ENCODE measurements at places on chromosomes 1 and 21.

DNA sequence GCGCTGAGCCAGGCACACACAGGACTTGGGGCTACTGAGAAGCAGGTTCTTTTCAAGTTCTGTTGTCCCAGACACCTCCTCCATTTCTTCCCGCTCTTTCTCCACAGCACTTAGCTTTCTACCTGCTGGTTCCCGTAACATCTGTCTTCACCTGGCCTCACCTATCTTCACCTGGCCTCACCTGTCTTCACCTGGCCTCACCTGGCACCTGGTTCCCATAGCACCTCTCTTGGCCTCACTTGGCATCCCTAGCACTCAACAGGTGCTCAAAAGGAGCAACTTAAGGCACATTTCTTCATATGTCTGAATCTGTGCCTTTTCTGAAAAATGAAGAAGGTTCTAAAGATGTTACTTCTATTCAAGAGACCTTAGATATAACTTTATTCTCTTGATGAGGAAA, 10.4 kb downstream of the KCNK1 start:
- no peak for DNase-seq

- DNase-seq: no peak
These were observed 4.2 kb downstream of the VWA1 start for GRCh38 chr1:1439546-1440261.

DNA sequence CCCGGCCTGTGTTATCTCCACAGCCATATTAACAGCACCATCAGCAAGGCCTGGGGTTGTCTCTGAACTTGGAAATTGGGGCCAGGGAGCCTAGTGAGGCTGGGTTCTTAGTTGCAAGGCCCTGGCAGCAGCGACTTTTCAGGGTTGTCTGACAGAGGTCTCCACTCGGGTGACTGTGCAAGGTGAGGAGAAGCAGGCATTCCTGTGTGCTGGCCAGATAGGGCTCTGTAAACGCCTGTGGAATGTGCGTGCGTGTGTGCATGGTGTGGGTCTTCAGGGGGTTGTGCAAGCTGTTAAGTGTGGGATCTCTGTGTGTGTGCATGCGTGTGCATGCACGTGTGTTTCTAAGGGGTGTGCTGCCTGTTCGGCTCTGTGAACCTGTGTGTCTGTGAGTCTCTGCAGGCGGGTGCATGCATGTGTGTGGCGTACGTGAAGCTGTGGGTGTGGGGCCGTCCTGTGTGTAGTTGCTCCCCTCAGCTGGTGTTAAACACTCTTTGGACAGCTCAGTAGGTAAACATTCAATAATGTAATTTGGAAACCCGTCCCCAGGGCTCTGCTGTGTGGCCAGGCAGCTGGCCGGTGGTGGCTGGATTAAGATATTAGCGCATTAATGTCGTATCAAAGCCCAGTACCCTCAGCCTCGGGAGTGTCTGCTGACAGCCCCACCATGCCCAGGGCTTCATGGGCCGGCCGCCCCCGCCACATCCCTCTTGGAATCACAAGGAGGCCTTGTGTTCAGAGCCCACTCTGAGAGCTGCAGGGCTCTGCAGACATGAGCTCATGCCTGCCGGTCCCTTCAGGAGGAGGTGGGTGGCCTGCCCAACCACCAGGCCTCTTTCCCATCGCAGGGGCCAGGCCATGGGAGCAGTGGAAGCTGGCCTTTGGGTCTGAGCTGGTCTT, 189.9 kb downstream of the FOXD2 start:
- DNase-seq: no peak

DNA sequence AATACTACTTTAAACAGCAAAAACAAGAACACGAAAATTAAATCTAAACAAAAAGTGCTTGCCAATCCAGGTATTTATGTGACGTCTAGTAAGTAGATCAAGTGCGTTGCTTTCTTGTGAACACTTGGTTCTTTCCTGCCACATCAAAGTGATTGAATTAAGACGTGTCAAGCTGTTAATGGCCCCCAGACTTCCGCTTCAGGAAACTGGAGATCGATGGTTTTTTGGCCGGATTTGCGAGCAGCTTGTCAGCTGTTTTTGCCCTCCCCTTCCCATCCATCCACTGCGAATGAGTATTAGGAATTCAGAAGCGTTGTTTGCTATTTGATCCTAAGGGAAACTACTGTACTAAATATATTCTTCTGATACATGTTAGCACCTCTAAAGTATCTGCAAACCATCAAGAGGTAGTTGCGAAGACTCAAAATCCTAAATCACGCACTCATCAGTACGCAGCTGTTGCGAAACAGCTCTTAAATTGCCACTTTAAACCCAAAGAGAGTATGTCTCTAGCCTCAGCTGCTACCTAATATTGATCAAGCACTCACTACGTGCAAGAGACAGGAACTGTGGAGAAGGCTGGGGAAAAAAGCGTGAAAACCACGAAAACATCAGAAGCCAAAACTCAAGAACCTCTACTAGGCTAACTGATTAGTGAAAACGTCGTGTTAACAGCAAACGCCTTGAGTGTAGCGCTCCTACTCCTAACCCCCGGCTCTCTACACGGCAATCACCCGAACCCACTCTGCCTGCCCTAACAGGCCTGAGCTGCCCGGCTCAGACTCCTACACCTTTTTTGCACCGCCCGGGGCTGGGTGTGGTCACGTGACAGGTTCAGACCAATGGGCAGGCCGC, 473 bp upstream of the BRDT start:
- peak; percentile 82 for DNase-seq

- no peak for DNase-seq
These were observed 43.1 kb upstream of the HMGB4 start for GRCh38 chr1:33820804-33821203.

GRCh38 chr1:43038232-43038935, 79.7 kb upstream of the SLC2A1 start:
- DNase-seq: no peak

GRCh38 chr1:108843390-108844137, 13.3 kb downstream of the AKNAD1 start:
- DNase-seq: no peak

GRCh38 chr1:68280286-68280685, 48.0 kb upstream of the WLS start:
- DNase-seq: no peak

DNA sequence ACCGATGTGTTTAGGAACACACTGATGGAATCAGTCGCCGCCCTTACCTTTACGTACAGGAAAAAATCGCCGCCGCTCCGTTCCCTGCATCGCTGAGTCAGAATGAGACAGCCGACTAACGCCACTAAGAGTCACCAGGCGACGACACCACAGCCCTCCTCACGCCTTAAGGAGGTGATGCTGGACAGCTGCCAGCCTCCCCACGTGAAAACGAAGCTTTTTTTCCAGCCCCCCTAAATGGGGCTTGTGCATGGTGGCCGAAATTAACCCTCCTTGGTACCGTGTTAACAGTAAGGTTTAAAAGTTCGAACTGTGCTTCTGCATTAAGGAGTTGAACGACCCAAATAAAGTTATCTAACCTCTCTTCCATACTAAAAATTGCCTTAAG, 511 bp downstream of the DNTTIP2 start:
- DNase-seq: peak; percentile 49

GRCh38 chr1:209134001-209134400, 449.5 kb upstream of the CAMK1G start:
- DNase-seq: no peak

DNA sequence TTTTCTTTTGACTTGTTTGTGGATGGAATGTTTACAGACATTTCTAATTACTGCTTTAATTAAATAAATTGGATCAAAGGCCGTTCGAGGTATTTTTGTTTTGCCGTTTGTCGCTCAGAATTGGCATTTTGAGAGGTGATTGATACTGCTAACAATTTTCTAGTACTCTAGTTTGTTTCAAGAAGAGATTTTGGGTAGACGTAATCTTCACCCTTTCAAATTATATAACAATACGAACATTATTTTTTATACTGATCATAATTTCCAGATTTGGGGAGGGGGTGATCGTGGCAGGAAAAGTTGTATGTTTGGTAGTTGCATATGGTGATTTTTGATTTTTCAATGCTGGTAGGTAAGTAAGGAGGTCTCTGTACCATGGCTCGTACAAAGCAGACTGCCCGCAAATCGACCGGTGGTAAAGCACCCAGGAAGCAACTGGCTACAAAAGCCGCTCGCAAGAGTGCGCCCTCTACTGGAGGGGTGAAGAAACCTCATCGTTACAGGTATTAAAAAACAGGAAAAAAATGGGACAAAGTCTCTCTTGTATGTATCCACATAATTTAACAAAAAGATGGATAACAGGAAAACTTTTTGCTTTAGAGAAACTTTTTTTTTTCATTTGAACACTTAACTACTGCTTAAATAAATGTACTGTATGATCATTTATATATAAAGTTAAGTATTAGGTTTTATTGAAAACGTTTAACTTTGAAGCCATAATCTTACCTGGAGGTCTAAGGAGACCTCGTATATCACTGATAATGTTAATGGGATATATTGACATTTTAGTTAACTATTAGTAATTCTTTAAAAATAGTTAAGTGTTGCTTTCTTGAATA, 1.7 kb downstream of the H3-3A start:
- peak; percentile 57 for DNase-seq

- no peak for DNase-seq
These were observed 99.4 kb downstream of the ADSS2 start for GRCh38 chr1:244352156-244352830.

- no peak for DNase-seq
These were observed 184.1 kb downstream of the RASAL2 start for GRCh38 chr1:178277793-178278530.

DNA sequence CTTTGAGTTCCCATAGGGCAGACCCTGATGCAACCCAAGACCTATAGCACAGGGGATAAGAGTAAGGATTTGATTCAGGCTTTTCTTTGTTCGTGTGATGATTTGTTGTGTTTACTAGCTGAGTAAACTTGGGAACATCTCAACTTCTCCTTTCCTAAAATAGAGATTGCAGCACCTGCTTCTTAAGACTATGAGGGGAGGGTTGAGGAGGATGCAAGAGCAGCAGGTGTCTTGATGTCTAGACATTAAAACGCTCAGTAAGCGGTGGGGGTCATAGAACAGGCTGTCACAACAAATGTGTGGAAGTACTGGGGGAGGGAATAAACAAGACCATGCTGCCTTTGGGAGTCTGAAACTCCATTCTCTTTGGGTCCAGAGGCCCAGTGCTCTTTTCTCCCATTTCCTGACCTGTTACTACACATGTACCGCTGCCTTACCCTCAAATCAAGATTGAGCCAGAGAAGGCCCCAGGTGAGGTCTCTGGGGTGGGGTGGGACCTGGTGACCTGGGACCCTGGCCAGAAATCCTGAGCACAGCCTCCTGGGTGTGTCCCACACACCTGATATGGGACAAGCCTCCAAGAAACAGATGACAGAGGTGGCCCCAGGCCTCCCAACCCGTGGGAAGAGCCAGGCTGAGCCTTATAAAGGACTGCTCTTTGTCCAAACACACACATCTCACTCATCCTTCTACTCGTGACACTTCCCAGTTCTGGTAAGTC, at the start of gene S100A7A:
Gene S100A7A, plus strand, starts transcription at position 671 of the 721 bp plus-strand sequence. CDS start 1,563 bp downstream, outside the sequence.
- no peak for DNase-seq

GRCh38 chr1:68485431-68486022, 11.4 kb downstream of the DEPDC1 start:
- DNase-seq: no peak

GRCh38 chr1:61344696-61345095, 262.3 kb downstream of the NFIA start:
- DNase-seq: no peak

DNA sequence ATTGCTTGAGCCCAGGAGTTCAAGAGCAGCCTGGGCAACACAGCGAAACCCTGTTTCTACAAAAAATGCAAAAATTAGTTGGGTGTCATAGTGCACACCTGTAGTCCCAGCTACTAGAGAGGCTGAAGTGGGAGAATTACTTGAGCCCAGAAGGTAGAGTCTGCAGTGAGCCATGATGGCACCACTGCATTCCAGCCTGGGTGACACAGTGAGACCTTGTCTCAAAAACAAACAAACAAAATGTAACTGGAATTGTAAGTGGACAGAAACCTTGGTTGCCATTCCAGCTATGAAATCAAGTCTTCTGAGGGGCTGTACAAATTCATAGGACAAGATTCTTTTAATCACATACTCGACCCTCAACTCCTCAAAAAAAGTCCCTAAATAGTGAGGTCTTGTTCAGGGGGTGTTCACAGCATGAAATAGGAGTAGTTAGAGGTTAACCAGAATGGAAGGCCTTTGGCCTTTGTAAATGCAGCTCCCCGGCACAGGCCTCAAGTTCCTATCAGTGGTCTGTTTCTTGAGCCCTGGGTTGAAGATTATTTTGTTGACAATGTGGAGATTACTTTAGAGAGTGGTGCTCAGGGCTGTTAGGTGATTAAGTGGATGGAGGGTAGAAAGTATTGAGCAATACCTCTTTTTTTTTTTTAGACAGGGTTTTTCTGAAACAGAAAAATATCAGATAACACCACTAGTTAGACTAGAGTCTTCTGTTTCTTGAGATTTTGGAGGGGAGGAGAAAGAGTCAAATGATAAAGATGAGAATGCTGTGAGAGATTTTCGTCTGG, 138.7 kb upstream of the ZNF648 start:
- DNase-seq: no peak

DNA sequence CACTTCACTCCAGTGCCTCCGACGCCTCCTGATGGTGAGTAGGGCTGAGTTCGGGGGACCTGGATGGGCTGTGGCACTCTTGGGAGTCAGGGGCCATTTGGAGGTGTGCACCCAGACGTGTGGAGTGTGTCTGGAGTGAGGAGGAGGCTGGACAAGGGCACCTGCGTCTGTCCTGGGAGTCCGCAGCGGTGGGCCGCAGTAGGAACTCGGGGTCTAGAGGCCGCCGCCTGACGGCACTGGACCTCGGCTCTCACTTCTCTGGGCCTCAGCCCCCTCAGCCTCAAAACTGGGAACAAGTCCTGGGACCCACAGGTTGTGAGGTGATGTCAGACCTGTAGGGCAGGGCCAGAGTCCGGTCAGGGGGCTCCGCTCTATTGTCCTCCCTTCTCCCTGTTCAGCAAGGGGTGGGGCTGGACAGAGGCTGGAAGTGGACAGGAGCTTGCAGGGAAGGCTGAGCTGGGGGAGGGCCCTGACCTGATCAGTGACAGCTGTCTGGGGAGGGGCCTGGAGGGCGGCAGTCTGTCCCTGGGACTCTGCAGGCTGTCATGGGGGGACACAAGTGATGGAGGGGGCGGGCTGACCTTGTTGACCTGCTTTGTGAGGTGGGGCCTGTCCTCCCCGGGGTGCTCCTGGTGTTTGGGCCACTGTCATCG, 15.5 kb downstream of the AGRN start:
- no peak for DNase-seq

DNA sequence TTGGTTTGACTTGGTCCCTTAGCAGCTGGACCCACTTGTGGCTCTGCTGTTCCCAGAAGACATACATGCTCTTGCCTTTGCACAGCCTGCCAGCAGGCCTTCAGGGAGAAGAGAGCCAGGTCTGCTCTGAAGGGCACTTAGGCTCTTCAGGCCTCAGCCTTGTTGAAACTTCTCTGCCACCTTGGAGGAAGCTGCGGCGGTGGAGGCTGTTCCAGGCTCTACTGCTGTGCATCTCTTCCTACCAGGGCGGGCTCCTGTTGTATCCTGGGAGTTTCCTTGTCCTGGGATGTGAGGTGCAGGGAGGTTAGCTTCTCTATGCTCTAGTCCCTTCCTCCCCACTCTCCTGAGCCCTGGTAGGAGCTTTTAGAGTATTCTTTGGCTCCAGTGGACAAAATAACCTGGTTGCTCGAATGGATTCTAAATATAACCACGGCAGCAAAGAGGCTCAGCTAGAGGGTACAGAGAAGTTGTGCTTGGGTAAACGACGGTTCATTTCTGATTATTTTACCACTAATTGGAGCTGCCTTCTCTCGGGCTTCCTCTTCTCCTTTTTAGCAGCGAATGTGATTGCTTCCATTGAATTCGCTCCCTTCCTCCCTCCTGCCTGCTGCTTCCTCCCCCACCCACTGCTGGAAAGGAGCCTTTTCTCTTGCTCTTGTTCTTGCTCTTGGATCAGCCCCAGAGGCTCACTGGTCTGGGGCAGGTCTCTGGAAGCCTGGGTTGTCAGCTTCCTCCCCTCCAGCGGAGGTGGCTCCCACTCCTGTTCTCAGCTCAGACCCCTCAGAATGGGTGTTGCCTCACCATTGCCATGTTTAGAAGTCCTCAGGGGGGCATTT, 126.6 kb upstream of the CACNA1E start:
- DNase-seq: no peak
